ENCODE measurements at places on chromosomes 1 and 21.

- DNase-seq, result no peak
Observed at GRCh38 chr1:56570924-56571372, 8.4 kb downstream of the PLPP3 start.

DNA sequence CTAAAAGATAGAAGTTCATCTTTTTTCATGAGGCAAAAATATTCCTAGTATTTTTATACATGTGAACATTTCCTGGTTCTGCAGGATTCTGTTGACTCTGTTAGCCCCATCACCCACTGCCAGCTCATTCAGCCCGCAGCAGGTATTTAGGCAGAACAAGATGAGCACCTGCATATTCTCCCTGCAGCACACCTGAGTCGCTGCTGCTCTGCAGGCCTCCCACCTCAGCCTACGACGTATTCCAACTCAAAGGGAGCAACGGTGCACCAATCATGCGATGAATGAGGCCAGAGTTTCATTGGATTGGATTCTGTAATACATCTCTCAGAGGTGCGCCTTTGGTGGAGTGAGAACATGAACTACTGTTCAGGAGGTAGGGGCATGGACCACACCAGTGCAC lies 87.6 kb downstream of the CNIH3 start:
- no peak for DNase-seq

- no peak for DNase-seq
Observed at GRCh38 chr1:57443004-57443403, 19.1 kb upstream of the DAB1 start.

- no peak for DNase-seq
Observed at GRCh38 chr21:34793471-34793870, 124.7 kb downstream of the CLIC6 start.
